ENCODE measurements at places on chromosomes 2 and 18.

DNA sequence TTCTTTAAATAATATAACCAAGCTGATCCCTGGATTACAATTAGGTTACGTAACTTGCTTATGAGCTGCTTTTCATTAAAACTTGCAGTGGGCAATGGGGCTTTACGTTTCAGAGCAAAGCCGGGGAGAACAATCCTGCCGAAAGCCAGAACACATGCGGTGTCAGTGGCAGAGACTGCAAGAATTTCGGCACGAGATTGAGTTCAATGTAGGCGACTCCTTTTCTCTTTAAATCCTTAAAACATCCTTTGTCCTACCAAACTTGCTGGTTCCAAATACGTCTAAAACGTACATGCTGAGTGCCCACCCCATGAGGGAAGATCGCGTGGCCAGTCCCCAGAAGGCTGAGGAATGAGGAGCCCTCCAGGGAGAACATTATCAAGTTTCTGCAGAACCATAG, 36.8 kb upstream of the NCOA1 start:
- DNase-seq: no peak

GRCh38 chr2:141610564-141611175, 520.1 kb downstream of the LRP1B start:
- no peak for DNase-seq

GRCh38 chr2:64780041-64780440, 126.3 kb upstream of the SERTAD2 start:
- no peak for DNase-seq

- no peak for DNase-seq
Observed at GRCh38 chr2:28435241-28435640, 42.6 kb downstream of the FOSL2 start.

GRCh38 chr2:112807233-112807807, 23.0 kb upstream of the IL1A start:
- no peak for DNase-seq

DNA sequence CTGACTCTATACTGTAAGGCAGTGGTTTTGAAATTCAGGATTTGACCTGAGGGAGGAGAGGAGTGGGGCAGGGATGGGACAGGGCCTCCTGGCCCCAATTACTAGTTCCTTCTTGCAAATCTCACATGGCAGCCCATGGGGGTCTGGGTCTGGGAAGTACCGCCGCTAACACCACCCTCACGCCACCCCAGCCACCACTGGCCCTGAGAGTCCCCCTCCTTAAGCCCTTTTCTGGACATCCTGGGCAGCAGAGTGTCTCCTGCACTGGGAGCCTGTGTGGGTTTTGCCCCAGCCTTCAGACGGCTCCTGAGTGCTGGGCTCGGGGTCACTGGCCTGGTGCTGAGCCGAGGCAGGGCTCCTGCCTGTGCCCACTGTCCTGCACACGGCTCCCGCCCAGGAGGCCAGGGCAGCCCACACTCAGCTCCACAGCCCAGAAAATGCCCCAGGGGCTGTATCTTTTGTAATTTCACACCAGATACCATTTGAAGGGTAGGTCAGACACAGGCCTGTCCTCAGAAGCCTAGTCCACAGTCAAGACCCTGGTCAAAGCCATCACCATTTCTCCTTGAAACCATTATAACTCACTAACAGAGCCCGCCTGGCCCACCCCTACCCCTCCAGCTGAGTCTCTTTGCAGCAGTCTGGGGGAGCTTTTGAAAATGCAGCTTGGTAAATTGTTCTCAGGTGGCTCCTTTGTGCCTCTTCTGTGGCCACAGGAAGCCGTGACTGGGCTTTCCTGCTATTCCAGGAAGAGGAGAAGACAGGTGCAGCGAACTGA, 55.1 kb downstream of the CYP27C1 start:
- no peak for DNase-seq

DNA sequence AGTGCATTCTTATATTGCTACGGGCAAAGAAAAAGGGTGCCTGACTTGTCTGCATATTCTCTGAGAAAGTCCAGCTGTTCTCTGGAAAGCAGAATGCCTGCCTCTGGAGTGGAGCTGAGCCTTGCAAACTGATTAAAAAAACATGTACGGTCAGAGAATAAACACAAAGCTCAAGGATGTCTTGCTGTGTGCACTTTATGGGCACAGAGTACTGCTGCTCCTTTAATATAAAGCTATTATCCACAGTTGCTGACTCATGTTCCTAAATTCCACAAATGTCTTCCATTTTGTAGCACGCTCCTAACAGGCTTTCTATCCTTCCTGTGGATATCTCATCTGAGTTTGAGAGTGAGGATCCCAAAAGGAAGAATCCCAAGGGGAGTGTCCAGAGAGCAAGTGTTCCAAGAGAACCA, 229.0 kb downstream of the MREG start:
- DNase-seq: no peak

- DNase-seq: no peak
Observed at GRCh38 chr2:24642351-24642750, 150.8 kb downstream of the PTRHD1 start.

DNA sequence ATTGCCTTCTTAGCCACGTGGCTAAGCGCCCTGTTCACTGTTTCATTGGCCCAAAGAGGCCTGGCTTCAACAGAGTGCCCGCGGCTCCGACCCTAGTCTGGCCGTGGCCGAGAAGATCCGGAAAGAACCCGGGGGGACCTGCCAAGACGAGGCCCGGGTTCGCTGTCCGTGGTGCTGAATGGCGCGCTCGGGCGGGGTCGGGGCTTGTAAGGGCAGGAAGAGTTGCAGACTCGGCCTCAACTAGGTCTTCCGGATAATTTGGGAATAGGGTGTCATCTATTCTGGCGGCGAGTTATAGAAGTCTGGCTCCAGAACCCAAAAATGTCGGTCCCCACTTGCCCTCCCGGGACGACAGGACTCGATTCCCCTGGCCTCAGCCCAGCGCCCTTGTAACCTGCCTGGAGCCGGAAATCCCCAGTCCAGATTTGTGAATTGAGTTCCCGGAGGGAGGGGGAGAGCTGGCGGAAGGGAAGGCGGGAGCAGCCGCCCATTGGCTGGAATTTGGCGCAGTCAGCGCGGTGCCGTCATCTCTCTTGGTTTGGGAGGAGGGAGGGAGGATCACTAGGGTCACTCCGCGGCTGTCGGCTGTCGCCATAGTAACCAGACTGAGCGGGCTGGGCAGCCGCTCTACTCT, 3.5 kb downstream of the CDK5R2 start:
- DNase-seq: no peak
